ENCODE measurements at places on chromosomes 1 and 21. TPM values are rescaled to one million over a fixed set of nuclear protein-coding genes. Genes with fewer than 3 reads are reported as not detected.
A peak's percentile ranks its signal among the peaks of the same experiment; 100 is the strongest.

DNA sequence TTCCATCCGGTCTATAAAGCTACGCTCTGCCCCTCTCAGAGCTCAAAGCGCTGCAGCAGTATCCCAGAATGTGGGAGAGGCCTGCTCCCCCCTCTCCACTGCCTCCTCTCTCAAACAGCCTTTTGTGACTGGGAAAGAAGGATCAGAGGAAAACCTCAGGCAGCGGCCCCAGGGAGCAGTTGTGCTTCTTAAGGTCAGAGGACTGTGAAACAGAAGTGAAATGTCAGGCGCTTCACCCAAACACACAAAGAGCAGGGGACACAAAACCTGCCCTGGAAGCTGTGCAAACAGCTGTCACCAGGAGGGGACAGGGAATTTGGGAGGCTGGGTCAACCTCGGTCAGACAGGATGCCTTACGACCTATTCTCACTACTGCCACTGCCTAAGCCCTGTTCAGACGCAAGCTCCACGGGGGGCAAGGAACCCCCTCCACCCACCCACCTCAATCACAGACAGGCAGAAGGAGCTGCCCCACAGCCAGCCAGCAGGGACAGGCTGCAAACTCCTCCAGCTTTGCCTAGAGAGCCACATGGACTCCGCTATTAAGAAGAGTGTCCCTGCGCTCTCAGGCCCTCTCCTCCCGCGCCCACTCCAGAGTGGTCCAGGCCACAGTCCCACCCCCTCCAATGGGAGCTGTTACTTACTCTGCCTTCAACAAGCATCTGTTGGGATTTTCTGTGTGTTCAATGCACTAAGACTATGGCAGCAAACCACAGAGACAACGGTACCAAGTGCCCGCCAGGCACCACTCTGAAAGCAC, 14.6 kb downstream of the SSBP3 start:
- DNase-seq: no peak

KRTAP8-1 gene
- not detected for polyA plus RNA-seq

DNA sequence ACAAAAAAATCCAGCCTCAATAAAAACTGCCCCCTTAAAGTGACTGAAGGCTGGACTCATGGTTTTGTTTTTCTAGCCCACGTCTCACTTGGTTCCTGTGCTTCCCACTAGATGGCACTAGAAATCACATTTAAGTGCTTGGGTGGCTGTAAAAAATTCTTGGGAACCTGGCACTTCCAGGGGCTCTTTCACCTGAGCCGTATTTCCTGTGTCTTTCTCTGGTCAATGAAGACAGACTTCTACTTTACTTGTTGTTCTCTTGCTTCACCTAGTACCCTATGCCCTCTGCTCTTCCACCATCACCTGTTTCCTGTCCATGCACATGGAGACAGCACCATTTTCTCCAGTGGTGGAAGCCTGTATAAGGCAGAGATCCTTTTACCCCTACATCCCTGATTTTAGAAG, 20.0 kb downstream of the METTL13 start:
- no peak for DNase-seq

- no peak for DNase-seq
These were observed 61.9 kb upstream of the GJA5 start for GRCh38 chr1:147822292-147822691.

GRCh38 chr1:248576260-248576980, 1.9 kb upstream of the OR2T34 start:
- DNase-seq: no peak

RBBP5 gene
- 16.0 TPM for polyA plus RNA-seq

IKBKE gene
- polyA plus RNA-seq: 27.6 TPM

DNA sequence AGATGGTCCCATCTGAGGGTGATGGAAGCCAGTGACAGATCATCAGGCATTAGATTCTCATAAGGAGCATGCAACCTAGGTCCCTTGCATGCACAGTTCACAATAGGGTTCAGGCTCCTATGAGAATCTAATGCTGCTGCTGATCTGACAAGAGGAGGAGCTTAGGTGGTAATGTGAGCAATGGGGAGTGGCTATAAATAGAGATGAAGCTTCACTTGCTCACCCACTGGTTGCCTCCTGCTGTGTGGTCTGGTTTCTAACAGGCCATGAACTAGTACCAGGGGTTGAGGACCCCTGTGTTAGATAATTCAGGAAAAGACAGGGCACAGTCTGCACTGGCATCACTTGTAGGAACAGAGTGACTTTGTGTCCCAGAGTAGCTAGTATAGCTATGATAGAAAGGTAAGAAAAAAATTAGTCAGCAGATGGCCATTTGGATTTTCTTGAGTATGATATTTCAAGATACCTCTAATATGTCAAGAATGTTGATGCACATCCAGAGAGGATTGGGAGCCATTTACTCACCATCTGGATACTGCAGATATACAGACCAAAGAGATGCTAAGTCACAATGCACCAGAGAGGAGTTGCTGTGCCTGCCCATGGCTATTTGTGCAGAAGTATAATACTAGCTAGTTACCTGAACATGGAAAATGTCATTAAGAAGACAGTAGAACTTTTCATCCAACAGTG, 53.6 kb downstream of the ADCY10 start:
- DNase-seq: no peak

- no peak for DNase-seq
These were observed 150.9 kb downstream of the KCNJ6 start for GRCh38 chr21:37765221-37765900.

GRCh38 chr1:220818421-220819173, 31.9 kb downstream of the MTARC1 start:
- DNase-seq: peak; percentile 96

PLA2G5 gene
- polyA plus RNA-seq: not detected

GRCh38 chr1:229691362-229691761, 65.3 kb downstream of the URB2 start:
- no peak for DNase-seq

GRCh38 chr1:154328318-154329151, 3.2 kb downstream of the ATP8B2 start:
- DNase-seq: no peak

All from AG04450 (cell line).